NCI-H1930 (cell line): ENCODE measurements at places on chromosomes 12 and 14.

DNA sequence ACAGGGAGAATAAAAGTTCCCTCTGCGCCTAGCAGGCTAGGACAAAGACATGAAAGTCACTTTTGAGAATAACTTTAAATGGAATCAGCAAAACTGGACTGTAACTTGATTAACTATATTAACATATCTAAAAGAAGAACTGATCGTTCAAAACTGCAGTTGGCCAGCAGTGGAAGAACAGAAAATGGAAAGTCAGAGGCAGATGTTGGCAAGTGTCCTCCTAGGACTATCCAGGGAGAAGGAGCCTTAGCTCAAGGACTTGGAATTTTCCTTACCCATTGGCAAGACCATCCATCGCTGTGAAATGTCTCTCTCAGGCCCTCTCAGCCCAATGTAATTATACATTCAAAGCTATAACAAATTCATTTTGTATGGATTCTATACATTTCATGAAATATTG, 419.7 kb downstream of the ATP23 start:
- no peak for DNase-seq

- DNase-seq, result no peak
These were observed 916.5 kb downstream of the AACS start for GRCh38 chr12:125981610-125982253.

- no peak for DNase-seq
These were observed 3.0 kb upstream of the METTL17 start for GRCh38 chr14:20986811-20987210.

GRCh38 chr14:95496111-95496681, 20.3 kb downstream of the SYNE3 start:
- no peak for DNase-seq

DNA sequence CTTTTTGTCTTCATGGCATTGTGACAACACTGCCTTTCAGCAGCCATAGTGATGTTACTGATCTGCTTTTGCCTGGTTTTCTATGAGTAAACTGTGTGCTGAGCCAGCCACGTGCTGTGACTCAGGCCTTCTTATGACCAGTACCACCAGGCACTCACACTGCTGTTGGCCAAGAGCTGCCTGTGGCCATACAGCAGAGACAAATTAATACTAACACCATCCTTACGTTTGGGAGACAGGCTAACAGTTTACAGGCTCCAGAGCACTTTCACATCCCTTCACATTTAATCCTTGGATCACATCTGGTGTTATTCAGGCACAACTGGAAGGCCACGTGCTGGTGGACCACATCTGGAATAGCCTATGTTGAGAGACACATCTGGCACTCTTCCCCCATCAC, 377.9 kb downstream of the CCDC91 start:
- no peak for DNase-seq

DNA sequence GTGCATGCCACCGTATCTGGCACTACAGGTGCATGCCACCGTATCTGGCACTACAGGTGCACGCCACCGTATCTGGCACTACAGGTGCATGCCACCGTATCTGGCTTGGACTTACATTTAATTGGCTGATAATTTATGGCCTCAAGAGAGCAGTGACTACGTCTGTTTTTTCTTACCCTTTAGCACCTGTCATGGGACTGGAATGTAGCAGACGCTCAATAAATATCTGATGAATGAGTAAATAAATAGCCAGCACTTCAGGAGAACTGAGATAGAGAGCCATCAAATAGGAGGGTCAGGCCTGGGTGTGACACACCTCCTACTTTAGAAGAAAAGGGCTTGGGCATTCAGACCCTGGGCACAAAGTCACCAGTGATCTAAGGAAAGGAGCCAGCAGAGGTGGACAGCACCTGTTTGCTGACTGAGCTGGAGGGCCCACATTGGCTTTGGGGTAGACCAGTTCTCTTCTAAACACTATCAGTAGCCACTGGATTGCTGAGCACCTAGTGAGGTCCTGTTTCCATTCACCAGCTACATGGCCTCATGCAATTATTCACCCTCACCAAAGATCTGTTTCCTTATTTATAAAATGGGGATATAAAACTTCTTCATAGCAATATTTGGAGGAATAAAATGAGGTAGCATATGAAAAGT, 50.1 kb downstream of the RFX4 start:
- no peak for DNase-seq

- DNase-seq, result no peak
These were observed 43.7 kb upstream of the ATP2B1 start for GRCh38 chr12:89752341-89752740.

DNA sequence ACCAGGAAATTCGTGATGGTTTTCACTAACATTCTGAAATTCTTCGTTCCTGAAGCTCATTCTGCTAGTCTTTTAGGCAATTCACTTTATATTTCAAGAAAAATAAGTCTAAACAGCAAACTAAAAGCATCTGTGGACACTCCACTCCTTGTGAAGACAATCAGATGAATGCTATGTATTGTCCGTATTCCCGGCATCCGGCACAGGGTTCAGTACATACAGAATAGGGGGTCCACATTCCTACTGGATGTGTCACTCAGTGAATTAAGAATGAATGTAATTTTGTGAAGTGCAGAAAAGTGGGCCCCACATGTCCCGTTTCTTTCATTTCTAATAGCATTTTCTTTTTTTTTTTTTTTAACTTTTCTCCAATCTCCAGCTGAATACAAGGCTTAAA, 241.3 kb downstream of the GRIN2B start:
- DNase-seq, result no peak

- no peak for DNase-seq
These were observed 55.9 kb downstream of the DYNC1H1 start for GRCh38 chr14:102020058-102020971.

DNA sequence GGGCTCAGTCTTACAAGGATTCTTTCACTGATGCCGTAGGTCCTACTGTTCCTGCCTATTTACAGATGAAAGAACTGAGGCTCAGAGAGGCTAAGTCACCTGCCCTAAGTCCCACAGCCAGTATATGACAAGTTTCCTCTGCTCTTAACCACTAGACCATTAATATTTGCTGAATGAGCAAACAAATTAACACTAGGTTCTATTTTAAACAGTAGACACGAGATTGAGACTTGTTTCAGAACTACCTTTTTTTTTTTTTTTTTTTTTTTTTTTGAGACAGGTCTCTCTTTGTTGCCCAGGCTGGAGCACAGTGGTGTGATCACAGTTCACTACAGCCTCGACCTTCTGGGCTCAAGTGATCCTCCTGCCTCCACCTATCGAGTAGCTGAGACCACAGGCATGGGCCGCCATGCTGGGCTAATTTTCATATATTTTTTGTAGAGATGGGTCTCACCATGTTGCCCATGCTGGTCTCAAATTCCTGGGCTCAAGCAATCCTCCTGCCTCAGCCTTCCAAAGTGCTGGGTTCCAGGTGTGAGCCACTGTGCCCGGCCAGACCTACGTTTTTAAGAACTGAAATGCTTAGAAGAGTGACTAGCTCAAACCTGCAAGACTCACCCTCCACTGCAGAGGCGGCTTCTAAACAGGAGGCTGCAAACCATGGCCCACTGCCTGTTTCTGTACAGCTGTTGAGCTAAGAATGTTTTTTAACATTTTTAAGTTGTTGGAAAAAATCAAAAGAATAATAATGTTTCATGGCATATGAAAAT, 12.9 kb downstream of the SYNE3 start:
- no peak for DNase-seq

GRCh38 chr12:15273896-15274295, 48.4 kb upstream of the PTPRO start:
- no peak for DNase-seq

- DNase-seq, result no peak
These were observed 92.3 kb upstream of the BCAT1 start for GRCh38 chr12:25041006-25041741.

DNA sequence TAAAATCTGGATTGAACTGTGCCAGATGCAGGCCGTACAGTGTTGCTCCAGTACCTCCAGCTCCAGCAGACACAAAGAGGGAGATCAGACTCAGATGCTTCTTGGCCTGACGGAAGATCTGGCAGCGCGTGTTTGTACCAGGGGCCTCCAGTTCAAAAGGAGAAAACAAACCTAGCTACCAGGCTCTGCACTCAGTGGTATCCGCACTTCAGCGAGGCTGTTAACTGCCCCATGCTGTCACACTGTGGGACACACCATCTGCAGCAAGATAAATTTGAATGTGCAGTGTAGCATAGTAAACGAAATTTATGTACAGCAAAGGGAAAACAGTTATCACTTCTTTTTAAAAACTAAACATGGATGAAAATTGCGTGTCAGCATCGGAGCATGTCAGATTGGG, 5.1 kb downstream of the DYNC1H1 start:
- no peak for DNase-seq

DNA sequence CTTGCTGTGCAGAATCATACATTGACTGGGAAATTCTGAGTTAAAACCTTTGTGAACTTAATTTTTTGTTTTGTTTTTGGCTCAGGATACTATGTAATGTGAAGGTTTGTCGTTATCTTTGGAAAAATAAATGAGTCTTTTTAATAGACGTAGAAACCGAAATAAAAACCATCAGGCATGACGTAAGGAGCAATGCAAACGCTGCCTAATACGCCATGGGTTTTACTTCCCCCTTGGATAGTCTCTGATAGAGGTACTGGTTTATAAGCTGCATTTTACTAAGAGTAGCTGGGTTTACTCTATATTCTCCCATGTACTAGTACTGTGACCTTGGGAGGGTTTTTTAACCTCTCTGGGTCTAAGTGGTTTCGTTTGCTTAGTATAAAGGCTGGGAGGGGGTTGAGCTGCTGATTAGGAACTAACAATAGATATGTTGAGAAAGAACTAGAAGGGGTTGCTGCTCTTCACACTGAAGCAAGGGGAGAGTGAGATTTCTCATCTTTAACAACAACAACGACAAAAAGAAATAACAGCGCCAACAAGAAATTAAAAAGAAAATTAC, 66.8 kb upstream of the SLCO1C1 start:
- DNase-seq, result no peak

DNA sequence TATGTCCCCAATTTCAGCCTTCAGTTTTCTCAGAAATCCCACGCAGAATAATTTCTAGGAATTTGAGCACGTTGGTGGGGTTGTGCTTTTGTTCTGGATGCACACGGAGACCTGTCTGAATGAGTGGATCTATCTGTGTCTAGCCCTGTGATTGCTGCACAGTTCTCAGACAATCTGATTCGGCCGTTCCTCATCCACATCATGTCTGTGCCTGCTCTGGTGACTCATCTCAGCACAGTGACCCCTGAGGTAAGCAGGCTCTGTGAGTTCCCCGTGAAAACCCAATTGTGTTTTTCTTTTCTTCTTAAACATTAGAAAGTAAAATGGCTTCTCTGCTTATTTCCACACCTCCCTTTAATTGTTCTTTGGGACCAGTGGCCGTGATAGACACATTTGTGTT, 20.2 kb downstream of the UBE3B start:
- no peak for DNase-seq

GRCh38 chr12:6959058-6959804, 8.1 kb downstream of the PTPN6 start:
- DNase-seq, result no peak

- DNase-seq, result peak; percentile 78
These were observed 366 bp downstream of the LPCAT3 start for GRCh38 chr12:7017870-7018349.

DNA sequence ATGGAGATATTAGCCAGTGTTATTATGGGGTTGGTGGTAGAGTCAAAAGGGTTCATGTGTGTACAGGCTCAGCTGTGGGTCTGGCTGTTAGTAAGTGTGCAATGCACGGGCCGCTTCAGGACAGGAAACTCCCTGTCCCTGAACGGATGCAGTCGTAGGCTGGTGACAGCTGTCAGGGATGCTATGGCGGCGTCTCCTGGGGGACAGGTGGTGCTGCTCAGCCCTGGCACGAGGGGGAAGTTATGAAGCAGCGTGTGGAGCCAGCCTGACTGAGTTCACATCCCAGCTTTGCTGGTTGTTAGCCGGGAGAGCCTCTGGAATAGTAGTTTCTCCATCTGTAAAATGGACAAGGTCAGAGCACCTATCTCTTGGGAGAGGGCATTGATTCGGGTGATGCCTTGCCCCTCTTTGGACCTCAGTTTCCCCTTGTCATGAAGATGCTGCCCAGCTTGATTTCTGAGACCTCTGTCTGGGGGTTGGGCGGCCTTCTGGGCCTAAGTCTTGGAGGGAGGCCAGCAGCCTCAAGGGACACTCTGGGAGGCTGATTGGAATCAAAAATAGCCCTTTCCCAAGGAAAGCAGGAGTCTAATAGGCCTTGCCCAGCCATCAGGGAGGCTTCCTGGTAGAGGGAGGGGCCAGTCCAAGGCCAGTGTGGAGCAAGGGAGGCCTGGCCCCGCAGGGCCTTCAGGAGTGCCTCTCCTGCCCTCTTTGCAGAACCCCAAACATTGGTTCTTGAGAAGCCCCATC, 7.1 kb downstream of the ASB2 start:
- no peak for DNase-seq

DNA sequence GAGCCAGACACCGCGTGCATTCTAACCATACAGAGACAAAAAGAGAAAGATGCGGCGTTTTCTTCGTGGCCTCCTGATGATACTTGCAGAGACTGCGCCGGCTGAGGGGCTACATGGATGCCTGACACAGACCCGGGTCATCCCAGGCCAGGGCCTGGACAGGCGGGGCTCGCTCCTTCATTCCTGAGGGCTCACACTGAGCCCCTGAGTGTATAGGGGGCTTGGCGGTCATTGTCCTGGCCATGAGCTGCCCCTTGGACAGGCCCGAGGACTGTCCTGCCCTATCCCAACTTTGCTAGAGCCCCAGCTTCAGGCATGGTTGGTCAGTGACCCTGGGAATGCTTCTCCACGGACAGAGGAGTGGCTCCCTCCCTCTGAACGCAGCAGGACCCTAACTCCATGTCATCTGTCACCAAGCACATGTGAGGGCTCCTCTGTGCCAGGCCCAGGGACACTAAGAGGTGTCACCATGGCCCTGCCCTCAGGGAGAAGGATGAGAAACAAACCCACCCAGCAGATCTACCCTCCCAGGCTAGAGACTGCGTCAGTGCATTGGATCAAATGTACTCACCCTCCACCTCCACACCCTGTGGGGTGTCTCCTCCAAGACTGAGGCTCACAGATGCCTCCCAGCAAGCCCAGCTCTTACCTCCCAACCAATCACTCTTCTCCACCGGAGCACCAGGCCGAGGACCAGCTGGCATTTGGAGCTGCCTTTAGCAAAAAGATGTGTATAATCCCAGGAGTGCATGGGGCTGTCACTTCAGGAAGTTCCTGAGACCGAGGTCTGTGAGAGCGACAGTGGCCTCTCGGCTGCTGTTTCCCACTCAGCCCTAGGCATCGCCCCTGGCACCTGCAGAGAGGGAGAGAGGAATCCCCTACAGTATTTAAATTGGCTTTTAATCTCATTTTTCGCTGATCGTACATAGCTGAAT, 102.7 kb downstream of the DICER1 start:
- no peak for DNase-seq

- no peak for DNase-seq
These were observed 77.0 kb upstream of the FGD4 start for GRCh38 chr12:32322354-32322753.
